ENCODE measurements at places on chromosomes 2 and 18.

DNA sequence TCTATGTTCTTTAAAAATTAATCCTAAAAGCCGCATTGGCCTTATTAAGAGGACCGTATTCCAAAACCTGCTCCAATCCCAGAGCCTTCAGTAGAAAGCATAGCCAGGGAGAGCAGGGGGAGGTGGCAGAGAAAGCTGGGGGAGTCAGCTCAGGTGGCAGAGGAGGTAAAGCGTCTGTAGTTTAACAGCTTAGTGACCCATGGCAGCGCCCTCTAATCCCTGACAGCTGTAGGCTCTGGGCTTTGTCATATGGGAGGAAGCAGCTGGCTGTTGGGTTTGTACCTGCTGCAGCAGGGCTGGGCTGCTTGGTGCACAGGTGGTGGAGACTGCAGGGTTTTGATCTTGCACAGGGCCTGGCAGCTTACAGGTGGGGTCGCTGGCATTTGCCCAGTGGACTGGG, 50.6 kb downstream of the THNSL2 start:
- no peak for DNase-seq

GRCh38 chr18:3458378-3458777, 8.4 kb downstream of the TGIF1 start:
- no peak for DNase-seq

- no peak for DNase-seq
Measured at GRCh38 chr2:10202131-10202665, 79.7 kb downstream of the RRM2 start.

GRCh38 chr2:97743913-97744312, 30.5 kb downstream of the ZAP70 start:
- no peak for DNase-seq

- no peak for DNase-seq
Measured at GRCh38 chr2:174780191-174780840, 16.0 kb upstream of the CHRNA1 start.

GRCh38 chr2:11758647-11759046, 12.2 kb downstream of the LPIN1 start:
- DNase-seq, result no peak

DNA sequence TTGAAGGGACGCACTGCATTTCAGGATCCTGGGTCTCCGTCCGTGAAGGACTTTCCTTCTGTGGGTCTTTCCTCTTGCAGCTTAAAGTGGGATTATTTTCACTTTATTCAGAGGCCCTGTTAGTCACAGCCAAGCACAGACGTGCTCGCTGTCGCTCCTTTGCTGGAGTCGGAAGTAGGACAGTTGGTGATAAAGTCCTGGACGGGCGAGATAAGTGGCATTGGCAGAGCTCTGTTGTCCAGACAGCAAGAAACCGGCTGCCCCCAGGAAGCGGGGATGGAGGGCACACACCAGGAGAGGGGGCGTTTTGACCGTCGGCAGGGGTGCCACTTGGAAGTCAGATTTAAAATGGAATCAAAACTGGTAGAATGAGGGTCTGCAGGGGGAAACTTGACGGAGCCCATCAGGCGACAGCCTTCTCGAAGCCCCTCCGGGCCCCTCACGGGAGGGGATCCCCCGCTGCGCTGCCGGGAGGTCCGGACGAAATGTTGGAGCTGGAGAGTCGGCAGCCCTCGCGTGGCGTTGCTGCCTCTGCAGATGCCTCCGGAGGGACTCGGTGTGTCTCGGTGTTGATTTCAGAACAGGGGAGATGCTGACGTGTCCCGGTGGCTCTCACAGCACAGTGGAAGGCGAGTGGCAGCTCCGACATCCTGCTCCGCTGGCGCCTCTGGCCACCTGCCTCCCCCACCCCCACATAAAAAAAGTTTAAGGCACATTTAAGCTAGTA, 124.2 kb downstream of the NFATC1 start:
- peak; percentile 50 for DNase-seq

GRCh38 chr2:98516571-98516970, 71.9 kb downstream of the INPP4A start:
- DNase-seq, result no peak

- DNase-seq, result no peak
Measured at GRCh38 chr18:50192995-50193795, 1.8 kb downstream of the MYO5B start.
